ENCODE measurements at places on chromosomes 2 and 18.

DNA sequence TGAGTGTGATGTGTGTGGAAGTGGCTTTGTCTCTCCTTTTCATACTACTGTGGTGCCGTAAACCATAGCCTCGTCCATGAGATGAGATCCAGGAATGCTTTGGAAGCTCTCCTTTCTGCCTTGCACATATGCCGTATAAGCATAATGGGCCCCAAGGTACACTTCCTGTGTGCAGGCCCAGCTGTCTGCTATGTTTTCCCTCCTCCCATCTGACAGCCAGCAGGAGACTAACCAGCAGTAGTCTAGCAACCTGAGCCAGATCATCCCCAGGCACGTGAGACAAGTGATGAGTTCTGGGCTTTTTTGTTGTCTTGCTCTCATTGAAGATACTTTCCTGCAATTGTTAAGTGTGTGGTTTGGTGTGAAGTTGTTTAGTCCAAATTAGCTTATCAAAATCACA lies 555.5 kb upstream of the LRRTM4 start:
- DNase-seq = no peak

- no peak for DNase-seq
These were observed 284.7 kb upstream of the PKDCC start for GRCh38 chr2:41763141-41763540.

- no peak for DNase-seq
These were observed 69.9 kb downstream of the WDR7 start for GRCh38 chr18:56721031-56721430.

- DNase-seq = no peak
These were observed 852 bp downstream of the POLI start for GRCh38 chr18:54269893-54270844.

- no peak for DNase-seq
These were observed 1.8 kb downstream of the TLK1 start for GRCh38 chr2:171158790-171159371.

DNA sequence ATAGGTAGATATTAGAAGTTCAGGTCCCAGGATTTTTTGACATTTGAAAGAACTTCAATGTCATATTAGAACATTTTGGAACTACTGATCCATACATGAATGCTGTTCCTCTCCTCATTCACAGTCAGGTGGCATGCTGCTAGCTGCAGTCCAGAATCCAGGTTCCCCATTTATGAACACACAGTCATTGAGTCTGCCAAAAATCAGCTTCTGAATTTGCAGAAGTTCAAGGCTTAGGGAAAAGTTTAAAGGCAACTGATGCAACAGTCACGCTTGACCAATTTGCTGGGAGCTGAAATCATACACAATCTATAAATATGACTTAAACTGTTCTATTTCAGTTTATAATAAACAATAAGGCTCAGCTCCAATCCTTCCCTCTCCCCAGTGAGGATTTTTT lies 17.3 kb upstream of the TTR start:
- DNase-seq = no peak

GRCh38 chr2:234528410-234529148 lies 31.7 kb upstream of the ARL4C start:
- DNase-seq = no peak

Data from GM12891 (cell line).